ENCODE measurements at places on chromosomes 1 and 21.

GRCh38 chr1:110309767-110310166 lies 29.4 kb upstream of the RBM15 start:
- DNase-seq = no peak

DNA sequence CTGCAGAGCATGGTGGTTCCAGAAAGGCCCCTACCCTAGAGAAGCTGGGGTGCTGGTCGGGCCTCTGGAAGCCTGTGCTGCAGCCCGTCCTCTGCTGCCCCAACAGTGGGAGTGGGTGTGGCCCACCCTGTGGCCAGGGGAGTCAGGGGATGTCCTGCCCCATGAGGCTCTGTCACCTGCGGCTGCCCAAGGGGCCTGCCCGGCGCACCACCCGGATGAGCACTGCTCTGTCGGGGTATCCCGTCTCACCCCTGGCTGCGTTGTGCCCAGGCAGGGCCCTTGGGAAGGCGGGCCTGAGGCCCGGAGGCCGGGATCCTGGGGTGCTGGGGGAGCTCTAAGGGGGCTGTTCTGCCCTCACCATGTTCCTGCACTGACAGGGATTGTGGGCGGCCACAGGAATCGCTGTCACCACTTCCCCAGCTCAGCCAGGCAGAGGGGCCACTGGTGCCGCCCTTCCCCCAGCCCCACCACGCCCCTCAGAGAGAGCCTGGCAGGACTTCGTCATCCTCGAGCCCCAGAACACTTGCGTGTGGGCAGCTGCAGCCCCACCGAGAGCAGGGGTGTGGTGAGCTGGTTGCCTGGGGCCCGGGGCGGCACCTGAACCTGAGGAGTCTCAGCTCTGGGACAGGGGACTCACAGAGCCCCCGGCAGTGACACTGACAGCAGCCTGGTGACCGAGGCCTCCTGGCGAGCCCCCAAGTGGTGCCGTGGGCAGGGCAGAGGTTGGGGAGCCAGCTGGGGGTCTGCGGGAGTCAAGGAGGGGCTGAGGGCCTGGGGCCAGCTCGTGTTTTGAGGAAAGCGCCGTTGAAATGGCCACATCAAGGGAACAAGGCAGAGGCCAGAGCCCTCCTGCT lies 20.2 kb downstream of the PANK4 start:
- DNase-seq = no peak

DNA sequence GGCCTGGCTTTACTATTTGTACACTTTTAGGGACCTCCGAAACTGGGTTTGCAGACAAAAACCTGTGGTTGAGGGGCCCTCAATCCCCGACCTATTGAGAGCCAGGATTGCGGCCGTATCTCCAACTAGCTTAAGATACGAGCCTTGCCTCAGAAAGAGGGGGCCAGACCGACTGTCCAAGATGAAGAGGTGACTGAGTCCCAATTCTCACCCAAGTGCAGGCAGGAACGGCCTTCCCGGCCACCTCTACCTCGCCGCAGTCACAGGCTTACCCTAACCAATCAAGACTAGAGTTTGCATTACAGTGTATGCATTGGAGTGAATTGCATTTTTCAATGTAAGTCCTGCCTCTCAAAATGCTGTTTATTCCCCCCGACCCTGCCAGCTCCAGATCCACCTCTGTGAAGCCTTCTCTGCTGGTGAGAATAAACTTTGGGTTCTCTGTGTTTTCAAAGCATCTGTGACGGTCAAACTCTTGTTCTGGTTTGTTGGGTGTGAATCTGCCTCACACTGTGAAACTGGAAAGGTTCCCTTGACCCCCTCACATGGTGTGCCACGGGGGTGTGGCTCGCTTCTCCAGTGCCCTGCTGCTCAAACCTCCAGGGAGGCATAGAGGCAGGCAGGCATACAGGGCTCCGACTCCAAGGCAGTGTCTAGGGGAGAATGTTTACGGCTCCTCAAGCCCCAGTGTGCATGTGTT lies 62.2 kb upstream of the WLS start:
- DNase-seq = no peak

- DNase-seq = no peak
These were observed 165.7 kb upstream of the SYT6 start for GRCh38 chr1:114319418-114319817.

DNA sequence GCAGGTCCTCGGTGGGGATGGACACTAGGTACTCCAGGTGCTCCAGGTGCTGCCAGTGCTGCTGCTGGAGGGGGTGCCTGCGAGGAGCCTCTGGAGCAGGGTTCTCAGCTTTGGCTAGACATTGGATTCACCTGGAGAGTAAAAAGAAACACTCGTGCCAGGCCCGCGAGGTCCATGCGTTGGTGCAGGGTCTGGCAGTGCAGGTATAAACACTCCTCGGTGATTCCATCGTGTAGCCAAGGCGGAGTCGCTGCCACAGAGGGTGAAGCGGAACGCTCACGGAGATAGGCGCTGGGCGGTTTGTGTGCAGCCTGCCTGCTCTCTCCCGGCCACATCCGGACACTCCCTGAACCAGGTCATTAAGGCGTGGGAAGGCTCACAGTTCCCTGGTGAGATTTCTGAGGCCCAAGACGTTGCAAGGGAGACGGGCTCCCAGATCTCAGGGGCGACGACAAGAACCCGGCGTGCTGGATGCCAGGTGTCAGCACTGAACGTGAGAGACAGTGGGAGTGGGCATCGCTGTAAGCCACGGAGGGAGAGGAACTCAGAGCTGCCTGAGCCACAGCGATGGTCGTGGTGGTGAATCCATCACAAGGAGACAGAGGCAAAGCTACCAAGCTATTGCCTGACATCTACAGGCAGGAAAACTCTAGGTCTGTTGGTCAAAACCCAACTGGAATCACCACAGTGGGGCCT lies 17.2 kb upstream of the SUMO3 start:
- no peak for DNase-seq

DNA sequence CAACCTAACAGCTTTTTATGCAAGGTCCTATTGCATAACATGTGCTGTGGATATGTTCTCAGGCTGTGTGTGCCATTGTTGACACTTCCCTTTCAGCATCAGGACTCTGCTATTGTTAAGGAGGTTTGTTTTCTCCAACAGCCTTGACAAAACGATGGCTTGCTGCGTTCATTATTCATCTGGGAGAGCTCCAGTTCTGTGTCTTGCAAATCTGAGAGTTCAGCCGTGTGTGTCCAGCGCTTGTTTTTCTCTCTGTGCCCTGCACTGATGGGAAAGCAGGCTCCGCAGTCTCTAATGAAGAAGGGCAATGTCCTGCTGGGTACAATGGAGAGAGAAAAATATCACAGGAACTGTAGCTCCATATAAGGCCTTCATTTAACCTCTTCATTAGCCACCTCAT lies 63.7 kb downstream of the CLDN17 start:
- no peak for DNase-seq

- no peak for DNase-seq
These were observed 2.7 kb downstream of the PSMG1 start for GRCh38 chr21:39180429-39181019.

- DNase-seq = no peak
These were observed 154.9 kb downstream of the PTPRC start for GRCh38 chr1:198793714-198794113.

GRCh38 chr1:109628540-109629321 lies 9.1 kb downstream of the AMPD2 start:
- no peak for DNase-seq

DNA sequence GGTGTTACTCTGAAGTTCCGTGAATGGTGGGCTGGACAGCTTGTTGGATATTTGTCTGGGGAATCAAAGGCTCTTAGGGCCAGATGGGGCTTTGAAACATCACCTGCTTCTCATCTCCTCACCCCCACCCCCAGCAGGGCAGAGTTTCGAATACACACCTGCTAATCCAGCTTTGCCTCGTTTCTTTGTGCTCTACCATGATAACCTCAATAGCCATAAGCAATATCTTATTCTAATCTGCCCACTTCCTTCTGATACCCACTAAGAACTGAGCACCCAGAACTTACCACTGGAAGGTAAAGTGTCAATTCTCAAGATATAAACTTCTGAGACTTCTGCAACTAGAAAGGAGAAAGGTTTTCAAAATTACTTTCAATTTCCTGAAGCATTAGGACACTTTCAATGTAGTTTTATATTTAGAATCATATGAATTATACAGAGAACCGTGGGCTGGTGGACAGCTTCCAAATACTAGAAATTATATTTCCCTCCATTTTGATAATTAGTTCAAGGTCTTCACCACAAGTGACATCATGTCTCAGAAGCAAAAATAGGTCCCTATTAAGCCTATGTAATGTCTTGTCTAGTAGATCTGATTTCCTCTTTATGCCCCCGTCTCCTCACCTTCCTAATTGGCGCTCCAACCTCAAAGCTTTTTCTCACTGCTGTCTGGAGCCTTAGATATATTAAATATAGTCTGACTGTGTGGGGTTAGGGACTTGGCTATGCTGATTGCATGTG lies 64.4 kb upstream of the NEK2 start:
- no peak for DNase-seq

- no peak for DNase-seq
These were observed 30.3 kb upstream of the ANGPTL7 start for GRCh38 chr1:11158720-11159321.

DNA sequence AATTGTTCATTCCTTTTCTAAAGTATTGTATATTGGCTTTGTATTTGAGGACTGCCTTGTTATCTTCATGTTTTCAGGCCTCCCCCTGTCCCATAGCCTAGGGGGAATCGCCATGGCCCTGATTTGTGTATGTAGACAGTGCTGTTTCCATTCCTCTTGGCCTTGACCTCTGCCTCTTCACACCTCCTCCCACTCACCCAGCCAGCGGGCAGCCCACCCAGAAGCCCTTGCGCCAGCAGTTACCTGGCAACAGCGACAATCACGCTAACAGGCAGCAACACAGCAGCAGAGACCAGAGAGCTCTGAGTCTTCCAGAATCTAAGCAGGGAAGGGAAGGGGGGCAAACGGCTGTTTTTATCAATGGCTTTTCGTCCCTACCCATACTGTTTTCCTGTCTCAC lies 50.0 kb upstream of the NPL start:
- peak; percentile 72 for DNase-seq

DNA sequence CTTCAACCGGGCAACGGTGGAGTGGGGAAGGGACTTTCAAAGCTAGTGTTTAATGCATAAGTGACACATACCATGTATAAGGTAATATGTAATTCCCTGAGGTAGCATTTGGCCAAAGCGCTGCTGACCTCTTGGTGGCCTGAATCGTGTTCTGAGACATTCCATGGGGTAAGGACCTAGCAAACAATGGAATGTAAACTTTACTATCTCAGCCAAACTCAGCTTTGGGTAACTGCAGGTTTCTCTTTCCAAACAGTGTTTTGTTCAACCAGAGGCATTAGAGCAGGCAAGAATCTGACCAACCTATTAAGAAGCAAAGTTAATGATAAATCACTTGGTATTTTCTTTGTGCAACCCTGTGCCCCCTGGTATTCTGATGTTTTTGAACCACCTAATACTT lies 22.0 kb downstream of the TGFB2 start:
- DNase-seq = no peak

All from NCI-H2227 treated with DMSO at 0.1 percent for 48 hours (cell line).